ENCODE measurements at places on chromosomes 1 and 21.

GRCh38 chr1:31689854-31690253 lies 14.0 kb downstream of the COL16A1 start:
- DNase-seq, result no peak

DNA sequence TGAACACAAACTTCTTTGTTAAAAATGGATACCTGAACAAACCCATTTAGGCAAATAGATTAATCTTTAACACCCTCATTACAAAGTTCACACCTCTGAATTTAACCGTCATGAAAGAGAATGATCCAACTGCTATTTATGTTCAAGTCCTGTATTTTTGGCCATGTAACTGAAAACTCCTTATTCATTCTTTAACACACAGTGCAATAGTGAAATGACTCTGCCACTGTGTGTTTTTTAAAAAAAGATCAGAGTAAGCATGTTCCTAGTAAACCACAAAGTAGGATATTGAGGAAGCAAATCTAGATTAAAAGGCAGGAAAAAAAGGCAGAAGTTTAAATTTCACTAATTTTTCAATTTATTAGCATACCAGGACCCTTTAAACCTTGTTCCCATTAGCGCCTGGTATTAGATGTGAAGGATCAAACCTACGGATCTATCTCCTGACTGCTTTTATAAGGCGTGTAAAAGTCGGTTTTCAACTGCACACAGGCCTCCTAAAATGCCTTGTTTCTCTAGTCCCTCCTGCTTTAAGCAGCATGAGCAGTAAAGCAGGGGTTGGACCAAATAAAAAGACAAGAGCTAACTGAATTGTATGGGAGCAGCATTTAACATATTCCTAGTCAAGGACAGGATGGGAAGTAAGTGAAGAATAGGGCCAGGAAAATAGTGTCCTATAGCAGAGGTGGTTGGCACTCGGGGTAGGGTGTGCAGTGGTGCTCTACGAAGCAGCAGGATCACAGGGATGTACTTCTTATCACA lies 33.4 kb downstream of the NUCKS1 start:
- no peak for DNase-seq

GRCh38 chr1:229225331-229225782 lies 45.6 kb upstream of the RAB4A start:
- no peak for DNase-seq

- DNase-seq, result no peak
Observed at GRCh38 chr1:84840346-84840745, 52.7 kb downstream of the LPAR3 start.

GRCh38 chr1:87673748-87674147 lies 345.1 kb downstream of the LMO4 start:
- no peak for DNase-seq

DNA sequence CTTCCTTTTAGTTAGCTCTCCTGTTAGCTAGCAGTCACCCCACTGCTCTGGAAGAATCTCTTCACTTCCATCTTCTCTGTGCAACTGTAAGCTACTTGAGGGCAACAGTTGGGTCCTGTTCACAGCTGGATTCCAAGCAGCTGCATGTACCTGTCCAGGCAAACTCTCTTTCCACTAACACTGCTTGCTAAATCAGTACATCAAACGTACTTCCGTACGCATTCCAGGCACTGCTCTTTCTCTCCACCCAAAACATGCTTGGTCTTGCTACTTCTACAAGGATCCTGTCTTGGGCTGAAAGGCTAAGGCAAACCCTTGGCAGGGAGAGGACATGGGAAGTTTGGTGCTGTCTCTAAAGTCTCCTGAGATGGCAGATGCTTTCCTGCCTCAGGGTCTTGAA lies 139.2 kb upstream of the CACNA1E start:
- DNase-seq, result no peak

GRCh38 chr1:3524556-3525203 lies 70.2 kb downstream of the ARHGEF16 start:
- DNase-seq, result no peak

Measured in stimulated activated CD8-positive, alpha-beta memory T cell treated with anti-CD3 and anti-CD28 coated beads, Interleukin-15, amount 100 ng/mL, for 48 hours (primary cell).